ENCODE measurements at places on chromosomes 2 and 18.

DNA sequence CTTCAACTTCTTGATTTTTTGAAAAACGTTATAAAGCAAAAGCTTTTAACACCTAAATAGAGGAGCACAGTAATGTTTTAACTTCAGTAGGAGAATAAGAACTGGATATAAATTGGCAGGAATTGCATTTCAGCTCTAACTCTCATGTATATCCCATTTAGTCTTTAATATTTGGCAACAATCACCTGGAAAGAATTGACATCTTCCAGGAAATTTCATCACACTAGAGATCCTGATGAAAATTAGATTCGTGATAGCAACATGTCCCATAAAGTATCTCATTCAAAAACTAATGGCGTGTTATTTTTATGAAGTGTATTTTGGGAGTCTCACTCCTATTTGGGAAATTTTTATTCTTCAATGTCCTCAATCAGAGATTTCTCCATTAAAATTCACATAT is 131.1 kb upstream of the DNAJC10 start:
- no peak for DNase-seq

GRCh38 chr2:226691255-226691654 is 108.4 kb downstream of the IRS1 start:
- no peak for DNase-seq

DNA sequence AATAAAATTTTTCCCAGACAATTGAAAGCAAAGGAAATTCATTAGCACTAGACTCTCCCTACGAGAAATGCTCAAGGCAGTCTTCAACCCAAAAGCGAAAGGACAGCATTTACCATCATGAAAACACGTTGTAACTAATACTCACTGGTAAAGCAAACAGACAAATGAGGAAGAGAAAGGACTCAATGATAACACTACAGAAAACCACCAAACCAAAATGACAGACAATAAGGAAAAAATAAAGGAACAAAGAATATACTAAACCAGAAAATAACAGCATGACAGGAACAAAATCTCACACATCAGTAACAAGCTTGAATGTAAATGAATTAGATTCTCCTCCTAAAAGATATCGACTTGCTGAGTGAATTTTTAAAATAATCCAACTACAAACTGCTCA is 190.7 kb downstream of the NOL4 start:
- no peak for DNase-seq

DNA sequence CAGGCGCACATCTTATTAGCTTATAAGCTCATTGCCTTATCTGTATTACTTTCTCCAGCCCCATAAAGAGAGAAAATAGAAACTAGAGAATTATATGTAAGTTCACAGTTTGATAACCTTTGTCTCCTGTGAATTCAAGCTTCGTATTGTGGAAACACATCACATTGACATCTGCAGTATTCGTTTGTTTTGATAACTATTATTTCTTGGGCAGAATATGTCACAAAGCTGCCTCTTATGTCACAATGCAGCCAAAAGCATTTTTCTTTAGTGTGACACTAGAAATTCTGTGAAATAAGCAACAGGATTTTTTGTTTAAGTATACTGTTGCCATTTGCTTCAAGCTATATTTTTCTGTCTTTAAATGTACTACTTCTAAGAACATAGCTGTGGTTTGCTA is 221.5 kb downstream of the DOK6 start:
- no peak for DNase-seq
